Posterior vena cava (tissue), 2 donors: ENCODE measurements at places on chromosomes 13 and 19. TPM values are rescaled to one million over a fixed set of nuclear protein-coding genes. Genes with fewer than 3 reads are reported as not detected.

GRCh38 chr19:3368848-3369336 is 2.5 kb downstream of the NFIC start:
- no peak for DNase-seq

DNA sequence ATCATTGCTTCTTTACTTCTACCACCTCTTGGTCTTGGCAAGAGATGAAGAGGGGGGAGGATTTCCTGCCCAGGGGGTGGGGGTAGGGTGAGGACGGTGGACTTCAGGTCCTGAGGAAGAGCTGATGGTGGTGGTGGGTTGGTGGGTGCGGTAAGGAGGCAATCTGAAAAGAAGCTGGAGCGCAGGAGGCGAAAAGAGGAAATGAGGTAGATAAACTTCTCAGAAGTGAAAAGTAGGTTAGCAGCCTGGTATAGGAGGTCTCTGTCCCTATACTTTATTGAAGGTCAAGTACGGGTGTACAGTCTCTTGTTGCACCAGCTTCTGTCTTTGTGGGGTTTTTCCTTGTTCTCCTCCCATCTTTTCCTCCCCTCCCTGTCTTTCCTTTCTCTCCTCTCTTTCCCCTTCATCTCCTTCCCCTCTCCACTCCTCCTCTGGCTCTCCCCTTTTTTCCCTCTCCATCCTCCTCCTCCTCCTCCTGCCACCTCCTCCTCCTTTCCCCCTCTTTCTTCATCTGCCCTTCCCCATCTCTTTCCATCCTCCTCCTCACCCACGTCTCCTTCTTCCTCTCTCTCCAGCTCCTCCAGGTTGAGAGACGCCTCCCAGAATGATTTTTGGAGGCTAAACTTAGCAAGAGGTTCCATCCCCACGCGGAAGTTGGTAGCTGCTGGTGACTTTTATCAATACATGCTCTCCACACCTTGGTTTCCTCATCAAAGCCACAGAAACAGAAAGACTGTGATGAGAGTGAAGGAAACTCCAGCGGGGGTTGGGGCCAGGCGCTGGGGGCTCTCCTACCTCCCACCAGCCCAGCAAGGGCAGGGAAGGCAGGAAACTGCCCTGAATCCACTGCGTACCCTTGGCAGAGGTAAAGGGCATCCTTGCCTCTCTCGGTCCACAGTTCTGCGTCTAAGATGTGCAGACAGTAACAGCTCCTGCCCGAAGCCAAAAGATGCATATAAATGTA is 15.3 kb downstream of the TNFSF14 start:
- no peak for DNase-seq

DNA sequence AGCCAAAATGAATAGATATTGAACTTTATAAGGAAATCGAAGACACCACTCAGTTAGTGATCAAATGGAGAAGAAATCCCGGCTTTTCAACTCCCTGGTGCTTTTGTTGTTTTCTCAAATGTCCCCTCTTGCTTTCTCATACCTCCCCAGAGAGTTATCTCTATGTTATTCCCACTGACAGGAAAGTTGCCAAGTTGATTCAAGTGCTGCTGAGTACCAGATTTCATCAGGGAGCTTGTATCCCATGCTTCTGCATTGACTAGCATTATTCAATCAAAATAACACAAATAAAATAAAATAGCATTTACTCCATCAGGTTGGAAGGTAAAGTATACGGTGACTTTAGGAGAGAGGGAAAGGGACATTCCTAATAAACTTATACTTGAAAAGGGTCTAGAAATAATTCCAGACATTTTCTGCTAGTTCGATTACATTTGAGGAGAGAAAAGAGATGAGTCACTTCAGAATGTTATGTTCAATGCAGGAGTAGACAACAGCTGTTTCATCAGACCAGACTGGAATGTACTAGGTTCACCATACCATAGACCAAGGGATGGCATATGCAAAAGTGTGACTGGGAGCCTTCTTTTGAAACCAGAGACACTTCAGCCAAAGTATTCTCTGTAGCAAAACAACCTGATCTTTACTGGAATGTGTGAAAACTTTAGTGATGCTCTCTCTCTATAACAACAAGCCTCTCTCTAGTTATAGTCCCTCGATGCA is 397.8 kb downstream of the FGF14 start:
- DNase-seq = no peak

The S1PR4 gene
- 1.7 TPM for total RNA-seq

DNA sequence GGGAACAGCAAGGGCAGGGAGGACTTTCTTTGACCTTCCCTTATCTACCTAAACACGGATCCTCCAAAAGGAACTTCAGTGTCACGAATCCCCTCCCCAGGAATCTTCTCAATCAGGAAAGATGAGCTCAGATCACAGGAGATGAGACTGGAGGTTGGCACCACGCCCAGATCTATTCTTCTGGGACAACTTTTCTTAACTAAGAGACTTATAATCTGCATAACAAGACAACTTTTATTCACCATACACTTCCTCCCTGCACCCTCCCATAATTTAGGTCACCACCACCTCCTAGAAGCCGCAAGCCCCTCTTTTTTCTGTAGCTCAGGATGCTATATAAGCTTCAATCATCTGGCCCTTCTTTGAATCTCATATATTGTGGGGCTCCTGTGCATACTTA is 19.2 kb upstream of the AKT2 start:
- DNase-seq = no peak

GRCh38 chr13:112545856-112546255 is 42.1 kb downstream of the TUBGCP3 start:
- DNase-seq = no peak

GRCh38 chr19:29098863-29099481 is 114.0 kb downstream of the UQCRFS1 start:
- peak; percentile 95 for DNase-seq

GRCh38 chr13:112714376-112715174 is 24.7 kb downstream of the ATP11A start:
- peak; percentile 55 for DNase-seq

The KLK12 gene
- total RNA-seq = not detected

DNA sequence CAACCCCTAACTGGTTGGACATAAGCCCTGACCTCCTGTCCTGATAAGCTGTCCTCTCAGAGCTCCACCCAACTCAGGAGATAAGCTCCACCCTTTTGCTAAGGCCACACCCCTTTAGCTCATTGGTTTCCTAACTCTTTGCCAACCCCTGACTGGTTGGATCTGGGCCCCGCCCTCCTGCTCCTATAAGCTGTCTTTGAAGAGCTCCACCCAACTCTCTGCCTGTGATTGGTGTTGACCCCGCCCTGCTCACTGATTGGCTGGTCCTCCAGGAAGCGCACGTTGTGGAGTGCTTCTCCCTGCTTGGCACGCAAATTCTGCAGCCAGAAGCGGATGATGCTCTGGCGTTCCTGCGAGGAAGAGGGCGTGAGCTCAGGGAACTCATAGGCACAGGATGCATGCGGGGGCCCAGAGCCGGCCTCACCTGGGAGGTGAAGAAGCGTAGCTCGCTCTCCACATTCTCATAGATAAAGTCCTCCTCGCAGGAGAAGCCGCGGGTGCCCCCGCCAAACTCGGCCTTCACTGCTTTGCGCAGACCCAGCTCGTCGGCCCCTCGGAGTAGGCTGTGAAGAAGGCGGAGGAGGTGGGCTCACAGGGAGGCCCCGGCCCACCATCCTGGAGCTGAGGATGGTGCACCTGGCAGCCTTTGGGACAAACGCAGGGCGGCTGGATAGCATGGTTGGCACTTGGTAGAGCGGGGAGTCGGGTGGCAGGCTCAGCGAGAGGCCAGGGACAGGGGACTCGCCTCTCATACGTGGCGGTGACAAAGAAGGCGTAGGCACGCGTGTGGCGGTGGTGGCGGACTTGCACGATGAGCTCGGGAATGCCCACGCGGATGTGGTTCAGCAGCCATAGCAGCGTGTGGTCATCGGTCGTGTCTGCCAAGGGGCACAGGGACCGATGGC is 1.7 kb downstream of the ANO8 start:
- no peak for DNase-seq

DNA sequence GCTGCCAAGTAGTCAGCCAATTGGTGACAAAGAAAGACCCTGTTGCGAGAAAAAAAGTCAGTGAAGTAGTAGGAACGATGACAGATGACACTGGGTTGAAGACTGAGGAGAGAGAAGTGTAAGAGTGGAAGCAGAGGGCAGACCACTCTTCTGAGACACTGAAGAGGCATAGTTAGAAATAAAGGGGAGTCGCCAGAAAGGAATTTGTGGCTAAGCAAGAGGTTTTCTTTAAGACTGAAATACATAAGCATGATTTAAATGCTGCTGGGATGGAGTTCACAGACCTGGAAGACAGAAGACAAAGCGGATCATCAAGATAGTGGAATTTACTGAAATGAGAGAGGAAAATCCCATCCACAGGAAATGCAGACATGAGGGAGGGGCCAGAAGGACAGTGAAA is 56.2 kb upstream of the USPL1 start:
- no peak for DNase-seq

DNA sequence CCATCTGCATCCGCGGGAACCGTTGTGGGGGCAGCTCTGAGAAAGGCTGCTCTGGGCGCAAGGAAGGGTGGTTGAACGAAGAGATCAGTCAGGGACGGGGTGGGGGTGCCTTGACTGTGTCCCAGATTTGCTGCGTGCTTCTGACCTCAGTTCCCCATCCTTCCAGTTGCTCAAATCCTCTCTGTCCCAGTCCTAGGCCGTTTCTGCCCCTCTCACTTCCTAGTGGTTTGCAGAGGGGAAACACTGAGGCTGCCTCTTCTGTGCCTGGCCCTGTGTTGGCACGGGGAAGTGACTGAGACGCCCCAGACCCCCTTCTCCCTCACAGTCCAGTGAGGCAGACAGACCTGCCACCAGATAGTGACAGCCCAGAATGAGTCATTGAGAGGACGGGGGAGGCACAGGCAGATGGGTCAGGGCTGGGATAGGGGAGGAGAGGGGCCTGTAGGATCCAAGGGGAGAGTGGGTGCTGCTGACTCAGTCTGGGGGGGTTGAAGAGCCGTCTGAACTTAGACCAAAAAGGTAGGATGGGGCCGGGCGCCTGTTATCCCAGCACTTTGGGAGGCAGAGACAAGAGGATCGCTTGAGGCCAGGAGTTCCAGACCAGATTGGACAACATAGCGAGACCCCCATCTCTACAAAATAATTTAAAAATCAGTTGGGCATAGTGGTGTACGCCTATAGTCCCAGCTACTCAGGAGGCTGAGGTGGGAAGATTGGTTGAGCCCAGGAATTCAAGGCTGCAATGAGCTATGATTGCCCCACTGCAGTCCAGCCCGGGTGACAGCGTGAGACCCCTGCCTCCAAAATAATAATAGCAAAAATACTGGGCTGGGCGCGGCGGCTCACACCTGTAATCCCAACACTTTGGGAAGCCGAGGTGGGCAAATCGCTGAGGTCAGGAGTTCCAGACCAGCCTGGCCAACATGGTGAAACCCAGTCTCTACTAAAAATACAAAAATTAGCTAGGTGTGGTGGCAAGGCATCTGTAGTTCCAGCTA is 26.5 kb downstream of the NUMBL start:
- DNase-seq = no peak

DNA sequence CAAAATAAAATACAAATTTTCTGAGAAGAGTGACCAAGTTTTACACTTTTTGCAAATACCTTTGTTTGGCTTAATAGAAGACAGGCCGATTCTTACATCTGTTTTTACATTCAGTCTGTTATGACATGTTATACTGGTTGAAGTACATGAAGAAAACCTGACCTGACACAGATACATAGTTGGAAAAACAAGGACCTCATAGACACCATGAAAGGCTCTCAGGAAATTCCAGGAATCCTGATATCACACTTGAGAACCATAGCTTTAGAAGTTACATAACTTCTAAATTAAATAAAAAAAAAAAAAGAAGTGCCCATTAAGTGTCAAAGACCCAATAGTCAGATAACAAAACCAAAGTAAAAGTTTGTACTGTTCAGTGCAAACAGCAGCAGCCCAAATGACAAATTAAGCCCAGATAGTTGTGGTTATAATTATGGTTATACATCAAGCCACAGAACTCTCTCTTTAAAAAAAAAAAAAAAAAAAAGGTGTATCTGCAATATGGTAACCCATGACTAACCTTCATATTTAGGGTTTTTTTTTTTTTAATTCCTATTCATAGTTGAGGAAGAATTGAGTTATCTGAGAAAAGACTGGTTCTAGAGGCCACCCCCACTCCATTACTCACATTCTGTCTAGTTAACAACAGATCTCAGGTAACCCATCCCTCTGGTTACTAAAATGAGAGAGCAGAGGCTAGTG is 19.8 kb downstream of the RBM26 start:
- no peak for DNase-seq

DNA sequence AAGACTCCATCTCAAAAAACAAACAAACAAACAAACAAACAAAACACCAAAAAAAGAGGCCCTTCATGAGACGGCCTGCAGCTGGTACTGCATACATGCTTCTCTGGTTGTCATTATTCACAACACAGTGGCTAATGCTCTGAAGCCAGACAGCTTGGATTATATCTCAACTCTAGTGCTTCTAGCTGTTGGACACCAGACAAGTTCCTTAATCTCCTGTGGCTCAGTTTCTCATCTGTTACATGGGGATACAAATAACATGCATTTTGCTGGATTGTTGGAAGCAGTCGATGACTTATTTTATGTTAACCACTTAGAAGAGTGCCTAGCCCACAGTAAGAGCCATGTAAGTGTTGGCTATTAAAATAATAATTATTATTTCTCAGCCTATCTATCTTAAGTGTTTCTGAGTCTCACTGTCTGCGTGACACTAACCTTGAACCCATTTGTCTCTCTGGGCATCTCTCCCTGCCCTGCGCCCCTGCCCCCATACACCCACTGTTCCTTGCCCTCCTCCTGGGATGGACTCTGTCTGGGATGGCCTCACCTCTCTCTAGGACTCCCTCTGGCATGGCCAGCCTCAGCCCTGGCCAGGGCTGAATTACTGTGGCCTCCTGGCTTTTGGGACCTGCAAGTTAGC is 3.1 kb upstream of the JUNB start:
- no peak for DNase-seq

The IQCN gene
- 2.6 TPM for total RNA-seq

GRCh38 chr19:21532904-21533303 is 27.5 kb downstream of the ZNF429 start:
- DNase-seq = no peak
